ENCODE measurements at places on chromosomes 7 and 10. TPM values are rescaled to one million over a fixed set of nuclear protein-coding genes. Genes with fewer than 3 reads are reported as not detected.

DNA sequence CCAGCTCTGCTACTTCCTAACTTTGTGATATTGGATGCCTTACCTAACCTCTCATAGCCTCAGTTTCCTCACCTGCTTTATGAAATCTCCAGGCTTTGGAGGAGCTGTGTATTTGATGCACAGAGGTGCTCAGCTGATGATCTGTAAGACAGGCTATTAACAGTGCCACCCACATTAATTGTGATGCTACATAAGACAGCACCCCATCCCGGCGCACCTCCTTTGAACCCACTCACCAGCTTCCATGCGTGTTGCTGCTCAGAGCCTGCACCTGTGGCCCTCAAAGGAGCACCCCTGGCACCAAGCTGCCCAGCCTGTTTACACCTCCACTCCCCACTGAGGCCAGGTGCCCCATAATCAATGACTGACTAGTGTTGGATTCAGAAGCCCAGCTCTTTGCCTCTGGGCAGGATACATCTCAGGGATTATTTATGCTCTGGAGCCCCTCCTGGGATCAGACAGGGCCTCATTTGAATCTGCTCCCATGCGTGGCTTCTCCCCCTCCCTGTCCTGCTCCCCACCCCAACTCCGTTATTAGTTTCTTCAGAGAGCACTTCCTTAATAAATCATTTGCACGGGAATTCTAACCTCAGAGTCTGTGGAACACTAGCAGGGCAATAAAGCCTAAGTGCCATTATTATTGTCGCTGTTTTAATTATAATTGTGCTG is 87.7 kb downstream of the GFRA1 start:
- DNase-seq, result no peak

DNA sequence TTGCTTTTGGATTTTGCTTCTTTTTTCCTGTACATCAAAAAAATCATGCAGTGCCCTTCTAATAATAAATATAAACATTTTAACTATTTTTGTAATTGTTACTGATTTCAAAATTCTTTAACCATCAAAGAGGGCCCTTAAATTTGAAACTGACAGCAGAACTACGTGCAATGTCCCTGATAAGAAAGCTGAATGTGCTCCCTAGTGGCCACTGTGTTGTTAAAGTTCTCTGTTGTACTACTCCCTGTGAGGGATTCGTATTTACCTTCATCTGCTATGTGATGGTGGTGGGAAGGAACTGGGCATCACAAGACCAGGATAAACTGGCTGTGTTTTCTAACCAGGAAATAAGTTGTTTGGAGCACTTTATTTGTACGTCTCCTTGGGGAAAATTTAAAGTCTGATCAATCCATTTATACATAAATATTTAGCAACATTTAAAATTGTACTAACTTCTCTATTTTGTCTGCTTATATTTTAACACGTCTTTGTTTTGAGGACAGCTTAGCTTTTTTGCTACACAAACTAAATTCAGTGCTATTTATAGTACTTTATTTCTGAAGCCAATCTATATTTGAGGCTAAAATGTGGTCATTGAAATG is 322.4 kb downstream of the HGF start:
- DNase-seq, result peak; percentile 66

The IDI2 gene
- not detected for total RNA-seq

The IFIT1B gene
- total RNA-seq, result not detected

DNA sequence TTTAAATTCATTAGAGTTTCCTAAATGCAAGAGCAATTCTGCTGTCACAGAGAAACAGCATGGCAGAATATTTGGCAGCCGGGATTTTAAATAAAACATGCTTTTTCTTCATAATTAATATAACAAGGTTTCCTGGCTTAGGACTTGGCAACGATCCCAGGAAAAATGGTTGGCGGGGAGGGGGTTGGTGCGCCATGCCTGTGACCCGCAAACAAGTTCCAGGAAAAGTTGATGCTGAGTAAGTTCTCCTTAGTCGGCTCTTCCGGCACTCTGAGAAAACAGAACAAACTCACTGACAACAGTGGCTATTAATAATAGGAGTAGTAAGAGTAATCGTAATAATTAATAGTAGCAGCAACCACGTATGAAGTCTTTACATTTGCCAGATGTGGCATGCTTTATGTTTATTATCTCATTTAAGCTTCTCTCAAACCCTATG is 4.6 kb downstream of the HABP2 start:
- DNase-seq, result no peak

The ZPBP gene
- not detected for total RNA-seq

The PSD gene
- total RNA-seq, result 0.56 TPM

- peak; percentile 63 for DNase-seq
These were observed 39.9 kb upstream of the TMEM229A start for GRCh38 chr7:124072603-124073309.

GRCh38 chr10:97771055-97771891 is 526 bp downstream of the SFRP5 start:
- peak; percentile 55 for DNase-seq

Data from mammary epithelial cell (primary cell).